Activated T-helper 17 cell treated with anti-CD3 and anti-CD28 coated beads, Interleukin-2, amount 50 U/mL, for 72 hours (primary cell): ENCODE measurements at places on chromosomes 6 and 20.
A peak's percentile ranks its signal among the peaks of the same experiment; 100 is the strongest.

GRCh38 chr20:22905658-22906057 lies 129.5 kb upstream of the SSTR4 start:
- ATAC-seq, result peak; percentile 42

DNA sequence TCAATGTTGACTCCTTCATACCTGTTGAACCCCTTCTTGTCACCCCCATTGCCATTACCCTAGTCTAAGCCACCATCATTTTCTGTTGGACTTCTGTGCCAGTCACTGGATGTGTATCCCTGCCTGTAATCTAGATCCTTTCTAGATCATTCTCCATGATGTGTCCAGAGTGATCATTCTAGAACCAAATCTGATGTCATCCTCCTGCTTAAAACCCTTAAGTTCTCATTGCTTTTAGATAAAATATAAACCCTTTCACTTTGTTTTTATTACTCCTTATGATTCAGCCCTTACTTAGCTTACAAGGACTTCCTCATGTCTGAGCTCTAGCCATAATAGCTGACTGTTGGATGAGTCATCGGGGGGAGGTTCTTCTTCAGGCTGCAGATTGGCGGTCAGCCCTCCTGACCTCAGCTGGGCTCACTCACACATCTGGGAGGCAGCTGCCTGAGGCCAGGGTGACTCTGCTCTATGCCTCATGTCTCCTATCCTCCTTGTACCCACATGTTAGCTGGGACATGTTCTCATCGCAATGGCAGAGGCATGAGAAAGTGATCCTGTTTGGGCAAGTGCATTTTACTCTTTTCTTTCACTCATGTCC lies 287.6 kb downstream of the ESR1 start:
- peak; percentile 97 for ATAC-seq

- no peak for ATAC-seq
Observed at GRCh38 chr6:6458172-6458571, 130.3 kb upstream of the LY86 start.

- ATAC-seq, result peak; percentile 28
Observed at GRCh38 chr6:39102071-39102820, 12.7 kb downstream of the SAYSD1 start.

DNA sequence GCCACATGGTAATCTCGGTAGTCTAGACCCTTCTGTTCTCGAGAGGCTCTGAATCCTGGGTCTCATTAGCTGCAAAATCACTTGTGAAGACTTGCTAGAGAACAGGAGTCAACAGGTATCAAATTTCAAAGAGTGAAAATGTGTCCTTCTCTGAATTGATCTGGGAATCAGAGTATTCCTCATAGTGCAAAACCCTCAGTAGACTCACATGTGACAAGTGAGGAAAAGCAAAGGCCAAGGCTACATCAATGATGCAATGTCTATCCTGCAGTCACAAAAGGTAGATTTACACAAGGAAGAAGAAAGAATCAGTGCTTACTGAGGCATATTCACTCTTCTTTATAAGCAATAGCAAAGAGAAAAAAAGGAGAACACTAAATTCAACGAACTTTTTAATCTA lies 1220.0 kb upstream of the GJE1 start:
- no peak for ATAC-seq

- ATAC-seq, result no peak
Observed at GRCh38 chr6:111480988-111481822, 1.8 kb downstream of the REV3L start.

DNA sequence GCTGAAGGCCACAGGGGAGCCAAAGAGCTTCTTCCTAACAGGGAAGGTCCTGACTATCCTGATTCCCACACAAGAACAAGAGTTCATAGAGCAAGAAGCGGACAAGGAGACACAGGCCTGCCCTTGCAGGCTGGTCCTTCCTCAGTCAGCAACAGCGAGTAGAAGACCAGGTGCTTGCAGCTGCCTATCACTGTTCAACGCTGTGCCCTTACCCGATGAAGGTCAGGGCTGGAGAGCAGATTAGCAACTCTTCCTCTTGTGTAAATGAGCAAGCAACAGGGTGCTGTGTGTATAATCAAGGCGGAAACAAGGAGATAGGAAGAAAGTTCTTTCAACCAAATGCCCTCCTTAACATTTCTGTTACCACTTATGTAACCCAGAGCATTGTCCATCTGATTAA lies 115.3 kb upstream of the SPACA1 start:
- ATAC-seq, result no peak

DNA sequence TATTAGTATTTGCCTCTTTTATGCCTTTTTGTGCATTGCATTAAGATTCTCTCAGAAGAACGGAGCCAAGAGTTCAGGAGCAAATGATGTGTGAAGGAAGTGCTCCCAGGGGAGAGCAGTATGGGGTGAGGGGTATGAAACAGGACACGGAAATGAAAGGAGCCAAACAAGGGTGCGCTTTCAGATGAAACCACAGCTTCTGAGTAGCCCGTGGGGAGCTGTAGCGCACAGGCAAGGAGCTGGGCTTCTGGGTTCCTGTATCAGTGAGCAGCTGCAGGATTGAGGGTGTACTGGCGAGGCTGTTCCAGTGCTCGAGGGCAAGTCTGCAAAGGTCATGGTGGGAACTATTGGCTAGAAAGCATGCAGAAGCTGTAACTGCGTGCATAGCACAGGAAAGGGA lies 25.4 kb downstream of the ANKEF1 start:
- no peak for ATAC-seq

DNA sequence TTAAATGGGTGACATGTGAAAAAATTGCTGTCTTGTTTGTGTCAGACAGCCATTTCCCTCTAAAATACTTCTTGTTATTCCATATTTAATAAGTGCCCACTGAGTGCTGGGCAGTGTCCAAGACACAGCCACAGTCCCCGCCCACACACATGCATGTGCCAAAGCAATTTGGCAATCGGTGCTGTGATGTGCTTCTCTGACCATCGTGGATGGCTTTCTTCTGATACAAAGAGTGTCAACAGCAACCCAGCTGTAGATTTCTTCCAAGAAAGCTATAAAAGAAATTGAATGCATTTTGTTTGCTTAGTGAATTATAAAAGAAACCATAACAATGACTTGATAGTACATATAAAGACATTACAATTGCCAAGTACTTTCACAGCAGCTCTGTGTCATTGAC lies 140.5 kb upstream of the ATXN1 start:
- ATAC-seq, result no peak

GRCh38 chr20:10042086-10042485 lies 7.3 kb downstream of the ANKEF1 start:
- ATAC-seq, result no peak

DNA sequence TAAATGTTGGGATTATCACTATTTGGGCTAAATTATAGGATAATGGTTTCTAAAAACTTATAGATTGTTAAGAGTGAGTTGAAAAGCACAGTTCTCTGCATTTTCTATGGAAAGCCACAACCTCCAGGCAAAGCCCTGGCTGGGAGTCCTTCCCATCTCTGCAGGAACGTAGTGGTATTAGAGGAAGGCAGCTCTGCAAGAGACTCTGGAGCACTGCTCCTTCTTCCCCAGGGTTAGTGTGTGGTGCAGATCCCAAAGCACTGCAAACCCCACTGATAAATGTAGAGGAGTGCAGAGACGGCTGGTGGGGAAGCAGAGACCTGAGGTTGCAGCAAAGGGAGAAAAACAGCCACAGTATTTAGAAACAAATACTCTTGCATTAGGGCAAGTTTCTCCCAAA lies 225.3 kb downstream of the TINAG start:
- ATAC-seq, result no peak

GRCh38 chr20:45405571-45406259 lies 2.4 kb upstream of the DBNDD2 start:
- peak; percentile 41 for ATAC-seq

- no peak for ATAC-seq
Observed at GRCh38 chr6:170446841-170447560, 106.1 kb downstream of the PSMB1 start.

DNA sequence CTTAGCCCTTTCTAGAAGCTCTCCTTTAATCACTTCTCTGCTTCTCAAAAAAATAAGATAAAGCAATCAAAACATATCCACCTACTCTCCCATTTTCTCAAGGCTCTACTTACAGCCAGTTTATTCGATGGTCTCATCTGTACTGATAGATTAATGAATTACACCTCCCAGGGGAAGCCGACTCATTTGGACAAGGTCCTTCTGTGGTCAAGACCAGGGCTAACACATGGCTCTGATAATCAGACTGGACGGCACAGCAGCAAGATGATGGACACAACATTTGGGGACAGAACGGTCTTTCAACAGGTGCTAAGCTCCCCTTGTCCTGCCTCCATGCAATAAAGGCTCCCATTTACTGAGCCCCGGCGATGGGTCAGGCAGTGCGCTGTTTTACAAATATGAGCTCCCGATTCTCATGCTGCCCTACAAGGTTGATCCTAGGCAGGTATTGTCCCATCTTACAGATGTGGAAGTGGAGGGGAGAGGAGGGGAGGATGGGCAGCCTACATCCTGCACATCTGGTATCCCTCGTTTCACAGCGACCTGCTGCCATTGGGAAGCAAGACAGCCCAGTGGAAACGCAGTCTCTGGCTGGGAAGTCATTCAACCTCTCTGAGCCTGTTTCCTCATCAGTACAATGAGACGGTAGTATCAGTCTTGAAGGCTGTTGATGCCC lies 15.7 kb downstream of the CPNE5 start:
- no peak for ATAC-seq

DNA sequence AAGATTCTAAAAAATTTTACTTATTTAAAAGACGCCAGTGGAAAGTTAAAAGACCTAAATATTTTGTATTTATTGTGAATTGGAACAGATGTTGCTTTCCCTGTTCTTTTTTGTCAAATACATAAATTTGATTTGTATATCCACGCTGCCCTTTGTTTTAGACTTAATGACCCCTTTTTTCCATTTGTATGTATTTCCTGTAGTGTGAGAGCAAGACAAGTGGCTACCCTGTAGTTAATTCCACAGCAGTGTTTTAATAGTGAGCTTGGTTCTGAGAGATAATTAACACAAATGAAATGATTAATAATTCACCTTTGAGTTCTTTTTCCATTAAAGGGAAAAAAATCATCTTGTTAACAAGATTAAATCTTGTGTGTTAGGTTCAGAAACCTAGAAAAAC lies 16.6 kb downstream of the SH3BGRL2 start:
- no peak for ATAC-seq

- no peak for ATAC-seq
Observed at GRCh38 chr6:34795836-34796425, 4.0 kb downstream of the BLTP3A start.

DNA sequence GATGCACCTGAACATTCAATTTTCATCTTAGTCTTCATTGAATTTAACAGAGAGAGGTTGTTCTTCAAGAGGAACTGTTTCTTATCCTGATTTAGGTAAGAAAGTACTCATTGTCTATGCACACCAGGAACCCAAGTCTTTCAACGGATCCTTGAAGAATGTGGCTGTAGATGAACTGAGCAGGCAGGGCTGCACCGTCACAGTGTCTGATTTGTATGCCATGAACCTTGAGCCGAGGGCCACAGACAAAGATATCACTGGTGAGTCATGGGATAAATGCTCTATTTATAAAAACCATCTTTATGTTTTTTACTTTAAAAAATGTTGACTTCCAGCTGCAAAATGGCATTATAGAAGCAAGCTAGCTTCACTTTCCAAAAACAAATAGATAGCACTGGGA lies 10.2 kb downstream of the NQO2 start:
- no peak for ATAC-seq

DNA sequence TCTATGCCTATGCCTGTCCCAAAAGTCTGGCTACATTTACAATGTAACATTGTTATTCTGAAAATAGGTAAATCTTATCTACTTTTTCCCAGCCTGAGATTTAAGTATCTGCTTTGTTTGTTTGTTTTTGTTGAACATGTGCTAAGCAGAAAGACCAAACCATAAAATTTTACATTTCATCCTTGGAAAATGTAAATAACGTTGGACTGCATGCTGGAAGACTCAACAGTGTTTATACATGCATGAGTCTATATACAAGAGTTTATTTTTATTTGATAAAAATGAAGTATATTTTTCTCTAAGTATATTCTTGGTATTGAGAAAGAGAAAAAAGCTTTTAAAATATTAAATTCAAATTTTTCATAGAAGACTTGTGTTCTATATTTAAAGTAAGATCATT lies 12.1 kb upstream of the PDE10A start:
- no peak for ATAC-seq

GRCh38 chr6:40723967-40724366 lies 136.8 kb upstream of the LRFN2 start:
- ATAC-seq, result no peak

- ATAC-seq, result no peak
Observed at GRCh38 chr6:165660857-165661663, 2.0 kb downstream of the PDE10A start.

DNA sequence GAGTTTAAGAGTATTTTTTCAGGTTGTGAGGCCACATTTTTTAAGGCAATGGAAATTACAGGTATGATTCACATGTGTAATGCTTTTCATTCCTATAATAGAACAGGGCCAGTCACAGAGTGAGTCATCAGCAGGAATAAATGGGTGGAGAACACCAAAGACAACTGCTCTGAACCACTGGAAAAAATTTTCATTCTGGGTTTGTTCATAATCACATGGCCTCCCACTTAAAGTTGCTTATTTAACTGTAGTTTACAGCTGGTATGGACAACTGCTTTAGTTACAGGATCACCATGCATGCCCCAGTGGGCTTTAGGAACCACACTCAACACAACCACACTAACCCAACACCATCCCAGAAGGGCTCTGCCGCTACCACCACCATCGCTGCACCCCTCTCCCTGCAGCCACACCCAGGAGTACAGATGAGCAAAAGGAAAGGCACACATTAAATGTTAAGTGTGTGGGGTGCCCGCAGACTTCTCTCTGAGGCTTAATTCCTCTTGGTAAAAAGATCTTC lies 107.0 kb upstream of the DST start:
- ATAC-seq, result peak; percentile 79

DNA sequence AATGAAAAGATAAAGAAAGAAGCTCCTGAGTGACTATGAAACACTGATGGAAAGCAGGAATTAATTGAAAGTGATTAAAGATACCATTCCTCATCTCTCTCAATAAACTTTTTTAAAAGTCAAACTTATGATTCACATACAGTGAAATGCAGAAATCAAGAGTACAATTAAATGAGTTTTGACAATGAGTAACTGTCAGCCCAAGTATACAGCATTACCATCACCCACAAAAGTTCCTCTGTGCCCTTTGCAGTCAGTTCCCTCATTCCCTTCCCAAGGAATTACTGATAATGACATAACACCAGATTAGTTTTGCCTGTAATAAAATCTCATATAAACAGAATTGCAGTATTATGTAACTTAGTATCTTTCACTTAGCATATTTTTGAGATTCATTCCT lies 44.5 kb downstream of the ATG5 start:
- ATAC-seq, result peak; percentile 60

DNA sequence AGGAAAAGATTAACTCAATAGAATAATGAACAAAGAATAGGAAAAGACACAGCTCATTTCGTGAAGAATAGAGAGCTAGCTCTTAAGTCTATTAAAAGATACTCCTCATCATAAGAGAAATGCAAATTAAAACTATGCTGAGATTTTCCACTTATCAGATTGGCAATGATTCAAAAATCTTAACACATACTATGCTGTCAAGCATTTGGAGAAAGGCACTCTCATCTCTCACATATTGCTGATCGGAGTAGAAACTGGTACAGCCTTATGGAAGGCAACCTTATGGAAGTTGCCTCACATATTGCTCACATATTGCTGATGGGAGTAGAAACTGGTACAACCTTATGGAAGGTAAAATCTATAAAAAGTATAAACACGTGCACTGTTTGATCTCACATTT lies 21.4 kb upstream of the PLAGL1 start:
- no peak for ATAC-seq

- no peak for ATAC-seq
Observed at GRCh38 chr20:20594171-20594530, 118.3 kb downstream of the RALGAPA2 start.

- ATAC-seq, result peak; percentile 49
Observed at GRCh38 chr20:58398254-58398653, 9.2 kb downstream of the VAPB start.
